Stimulated activated naive CD4-positive, alpha-beta T cell treated with Interleukin-2 at 50 U/mL for 16 hours (primary cell): ENCODE measurements at places on chromosomes 2 and 18.

GRCh38 chr2:50661682-50662081 lies 370.2 kb downstream of the NRXN1 start:
- no peak for DNase-seq

DNA sequence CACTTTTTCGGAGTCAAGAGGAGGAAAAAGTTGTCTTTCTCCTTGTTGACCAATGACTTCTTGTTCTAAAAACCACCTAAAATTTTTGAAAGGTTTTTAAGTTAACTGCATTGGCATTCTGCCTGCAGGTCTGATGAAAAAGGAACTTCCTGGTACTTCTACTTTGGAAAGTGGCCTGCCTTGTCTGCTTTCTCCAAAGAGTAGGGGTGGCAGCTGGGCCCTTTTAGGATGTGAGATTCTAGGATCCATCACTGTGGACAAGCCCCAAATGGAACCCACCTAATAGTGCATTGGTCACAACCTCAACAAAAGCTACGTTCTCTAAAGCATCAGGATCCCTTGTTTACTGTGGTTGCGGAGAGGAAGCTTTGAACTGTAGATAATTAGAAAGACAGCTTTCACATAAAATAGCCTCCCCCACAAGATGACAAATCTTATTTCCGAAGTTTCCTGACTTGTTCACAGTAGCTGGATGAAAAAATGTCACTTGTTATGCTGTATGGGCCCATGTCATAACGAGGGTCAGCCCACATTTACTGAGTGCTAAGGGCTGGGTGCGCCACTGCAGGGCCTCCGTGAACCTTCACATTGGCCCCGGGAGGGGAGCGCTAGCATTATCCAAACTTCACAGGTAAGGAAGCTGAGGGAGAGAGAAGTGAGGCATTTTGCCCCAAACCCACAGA lies 17.4 kb downstream of the ASPRV1 start:
- no peak for DNase-seq

DNA sequence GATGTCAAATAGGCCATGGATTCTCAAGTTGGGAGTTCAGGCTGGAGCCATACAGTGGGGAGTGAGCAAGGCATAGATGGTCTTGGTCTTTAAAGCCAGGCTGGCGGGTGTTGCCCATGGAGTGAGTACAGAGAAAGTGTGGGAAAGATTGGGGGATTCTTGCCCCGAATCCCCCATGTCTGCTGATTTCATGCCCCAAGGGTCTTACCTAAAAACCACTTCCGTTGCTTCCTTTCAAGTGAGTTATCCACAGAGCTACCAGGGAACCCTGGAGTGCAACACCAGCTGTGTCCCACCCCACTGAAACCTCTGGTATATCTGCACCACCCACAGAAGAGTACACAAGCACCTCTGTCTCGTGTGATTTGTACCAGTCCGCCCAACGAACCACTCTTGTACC lies 31.4 kb downstream of the FHOD3 start:
- no peak for DNase-seq

DNA sequence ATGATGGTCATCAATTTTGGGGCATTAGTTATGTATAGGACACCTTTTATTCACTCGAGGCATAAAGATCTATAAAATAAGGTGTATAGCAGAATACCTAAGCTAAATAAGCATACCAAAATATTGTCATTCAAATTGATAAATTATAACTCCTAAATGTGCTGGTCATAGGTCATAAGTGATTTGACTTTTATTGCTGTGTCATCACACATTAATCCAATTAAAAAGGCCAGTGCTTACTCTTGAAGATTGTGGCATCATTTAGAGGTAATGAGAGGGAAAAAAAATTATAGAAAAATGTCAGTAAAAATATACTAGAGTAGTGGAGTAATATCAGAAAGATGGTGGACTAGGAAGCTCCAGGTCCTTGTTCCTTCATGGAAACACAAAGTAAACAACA lies 346.9 kb upstream of the LRRTM1 start:
- DNase-seq, result no peak

DNA sequence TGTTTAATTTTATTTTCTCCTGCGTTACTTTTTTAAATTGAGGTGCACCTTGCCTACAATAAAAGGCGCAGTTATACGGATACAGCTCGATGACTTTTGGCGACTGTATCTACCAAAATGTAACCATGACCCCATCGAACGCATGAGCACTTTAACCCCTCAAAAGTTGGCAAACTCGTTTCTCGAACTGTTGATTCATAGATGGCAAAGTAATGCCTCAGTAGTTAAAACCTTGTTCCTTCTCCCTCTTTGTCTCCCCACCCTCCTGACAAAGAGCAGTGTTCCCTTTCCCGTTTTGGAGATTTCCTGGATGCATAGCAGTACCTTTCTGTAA lies 577 bp downstream of the MOGAT1 start:
- no peak for DNase-seq

GRCh38 chr2:181117206-181117925 lies 137.0 kb downstream of the UBE2E3 start:
- DNase-seq, result no peak

GRCh38 chr2:46308629-46309028 lies 11.4 kb downstream of the EPAS1 start:
- no peak for DNase-seq

GRCh38 chr2:66509326-66509811 lies 74.4 kb downstream of the MEIS1 start:
- DNase-seq, result no peak

DNA sequence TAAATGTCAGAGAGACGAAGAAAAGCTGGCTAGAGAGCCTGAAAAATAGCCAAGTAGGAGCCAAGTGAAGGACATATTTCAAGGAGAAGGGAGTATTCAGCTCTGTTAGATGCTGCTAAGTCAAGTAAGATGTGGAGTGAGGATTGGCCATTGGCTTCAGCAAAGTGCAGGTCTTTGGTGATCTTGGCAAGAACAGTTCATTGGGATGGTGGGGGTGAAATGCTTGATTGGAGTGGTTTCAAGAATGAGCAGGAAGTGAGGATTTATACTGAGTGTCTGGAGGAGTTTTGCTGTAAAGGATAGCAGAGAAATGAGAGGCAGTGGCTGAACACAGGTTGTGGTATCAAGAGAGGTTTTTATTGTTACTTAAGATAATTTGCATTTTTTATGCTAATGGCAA lies 139.7 kb downstream of the PRPF40A start:
- DNase-seq, result no peak

DNA sequence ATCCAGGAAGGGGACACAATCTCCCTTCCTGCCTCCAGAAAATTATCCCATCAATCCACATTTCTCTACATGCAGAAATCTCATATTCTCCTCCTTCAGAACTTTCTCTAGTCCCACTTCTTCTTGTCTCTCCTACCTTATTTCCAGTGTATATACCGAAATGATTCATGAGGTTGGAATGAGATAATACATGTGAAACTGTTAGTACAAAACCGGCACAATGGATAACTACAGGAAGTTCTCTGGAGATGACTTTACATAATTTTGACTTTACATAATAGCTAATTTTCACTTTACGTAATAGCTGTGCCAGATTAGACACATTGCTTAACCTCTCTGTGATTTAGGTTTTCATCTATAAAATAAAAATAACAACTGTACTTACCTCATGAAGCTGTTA lies 801.3 kb downstream of the ERBB4 start:
- DNase-seq, result no peak

DNA sequence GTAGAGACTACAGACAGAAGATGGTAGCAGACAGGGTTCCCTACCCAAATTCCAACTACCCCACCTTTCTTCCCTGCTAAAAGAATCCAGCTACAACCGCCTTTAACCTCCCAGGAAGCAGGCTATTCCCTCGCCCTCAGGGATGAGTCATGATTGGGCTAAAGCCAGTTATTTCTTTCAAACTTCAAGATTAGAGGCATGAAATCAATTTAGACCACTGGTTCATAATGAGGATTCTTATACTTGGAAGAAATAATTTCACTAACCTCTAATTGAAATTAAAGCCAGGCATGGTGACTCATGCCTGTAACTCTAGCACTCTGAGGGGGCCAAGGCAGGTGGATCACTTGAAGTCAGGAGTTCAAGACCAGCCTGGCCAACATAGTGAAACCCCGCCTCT lies 20.0 kb downstream of the TRIP12 start:
- DNase-seq, result no peak
